ENCODE measurements at places on chromosomes 7 and 10. TPM values are rescaled to one million over a fixed set of nuclear protein-coding genes. Genes with fewer than 3 reads are reported as not detected.
A peak's percentile ranks its signal among the peaks of the same experiment; 100 is the strongest.

DNA sequence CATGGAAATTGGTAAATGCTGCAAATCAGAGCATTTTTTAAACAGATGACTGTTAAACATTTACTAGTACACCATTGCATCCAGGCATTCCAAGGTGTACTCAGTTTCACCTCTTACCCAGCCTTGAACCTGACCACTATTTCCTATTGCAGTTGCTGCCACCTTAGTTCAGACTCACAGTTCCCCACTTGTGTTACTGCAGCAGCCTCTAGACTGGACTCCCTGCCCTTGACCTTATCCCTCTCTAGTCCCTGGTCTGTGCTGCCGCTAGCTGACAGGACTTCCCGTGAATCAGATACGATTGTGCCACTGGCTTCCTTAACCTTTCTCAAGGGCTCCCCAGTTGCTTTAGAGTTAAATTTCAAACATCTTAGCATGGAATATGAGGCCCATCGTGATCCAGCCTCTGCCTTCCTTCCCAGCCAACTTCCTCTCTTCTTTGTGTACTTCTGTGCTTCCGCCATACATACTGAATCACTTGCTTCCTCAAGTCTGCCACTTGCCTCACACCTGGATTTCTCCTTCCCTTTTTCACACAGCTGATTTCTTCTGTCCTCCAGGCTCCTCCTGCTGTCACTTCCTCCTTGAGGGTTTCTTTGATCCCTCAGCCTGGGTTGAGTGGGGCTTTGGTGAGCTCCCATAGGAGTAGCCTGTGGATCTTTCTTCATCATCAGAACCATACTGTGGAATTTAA, 118.7 kb upstream of the GJD4 start:
- H3K4me1 ChIP-seq = no peaks in the 10 kb centered on the region
- no peak overlapping the region for H3K4me3 ChIP-seq
- H3K36me3 ChIP-seq = peaks cover 5% of the 10 kb centered on the region
- no peak for DNase-seq
- H3K27ac ChIP-seq = no peak overlapping the region
- no peaks in the 10 kb centered on the region for H3K27me3 ChIP-seq

- peaks cover 8% of the 10 kb centered on the region for H3K4me1 ChIP-seq
- no peaks in the 10 kb centered on the region for H3K27me3 ChIP-seq
- H3K4me3 ChIP-seq = no peak overlapping the region
- no peak for DNase-seq
Measured at GRCh38 chr10:20991526-20991925, 94.4 kb upstream of the NEBL start.

The HOGA1 gene
- polyA plus RNA-seq = 2.6 TPM

The CREB5 gene
- 15.3 TPM for polyA plus RNA-seq

The AUTS2 gene
- polyA plus RNA-seq = 214 TPM

GRCh38 chr10:60565492-60565891, 175.8 kb upstream of the ANK3 start:
- no peaks in the 10 kb centered on the region for H3K27me3 ChIP-seq
- no peak overlapping the region for H3K27ac ChIP-seq

GRCh38 chr10:33247221-33247922, 87.1 kb downstream of the NRP1 start:
- DNase-seq = no peak
- no peaks in the 10 kb centered on the region for H3K27me3 ChIP-seq
- no peaks in the 10 kb centered on the region for H3K4me1 ChIP-seq
- no peak overlapping the region for H3K4me3 ChIP-seq

DNA sequence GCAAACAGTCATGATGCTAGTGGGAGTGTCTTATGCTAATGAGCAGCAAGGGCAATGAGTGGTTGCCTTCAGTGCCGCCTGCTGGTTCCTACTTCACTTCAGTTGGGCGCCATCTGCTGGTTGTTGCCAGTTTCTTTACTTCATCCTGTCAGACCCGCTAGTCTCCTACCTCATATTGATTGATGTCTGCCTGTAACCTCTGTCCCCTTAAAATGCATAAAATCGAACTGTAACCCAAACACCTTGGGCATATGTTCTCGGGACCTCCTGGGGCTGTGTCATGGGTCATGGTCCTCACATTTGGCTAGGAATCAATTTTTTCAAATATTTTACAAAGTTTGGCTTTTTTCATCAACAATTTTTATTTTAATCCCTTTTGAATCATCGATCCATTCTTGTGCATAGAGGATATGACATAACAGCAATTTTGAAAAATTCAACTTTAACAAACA, 62.8 kb upstream of the C7orf33 start:
- no peak overlapping the region for H3K4me3 ChIP-seq
- H3K27me3 ChIP-seq = no peaks in the 10 kb centered on the region
- peak; percentile 46 for DNase-seq
- H3K36me3 ChIP-seq = no peaks in the 10 kb centered on the region

DNA sequence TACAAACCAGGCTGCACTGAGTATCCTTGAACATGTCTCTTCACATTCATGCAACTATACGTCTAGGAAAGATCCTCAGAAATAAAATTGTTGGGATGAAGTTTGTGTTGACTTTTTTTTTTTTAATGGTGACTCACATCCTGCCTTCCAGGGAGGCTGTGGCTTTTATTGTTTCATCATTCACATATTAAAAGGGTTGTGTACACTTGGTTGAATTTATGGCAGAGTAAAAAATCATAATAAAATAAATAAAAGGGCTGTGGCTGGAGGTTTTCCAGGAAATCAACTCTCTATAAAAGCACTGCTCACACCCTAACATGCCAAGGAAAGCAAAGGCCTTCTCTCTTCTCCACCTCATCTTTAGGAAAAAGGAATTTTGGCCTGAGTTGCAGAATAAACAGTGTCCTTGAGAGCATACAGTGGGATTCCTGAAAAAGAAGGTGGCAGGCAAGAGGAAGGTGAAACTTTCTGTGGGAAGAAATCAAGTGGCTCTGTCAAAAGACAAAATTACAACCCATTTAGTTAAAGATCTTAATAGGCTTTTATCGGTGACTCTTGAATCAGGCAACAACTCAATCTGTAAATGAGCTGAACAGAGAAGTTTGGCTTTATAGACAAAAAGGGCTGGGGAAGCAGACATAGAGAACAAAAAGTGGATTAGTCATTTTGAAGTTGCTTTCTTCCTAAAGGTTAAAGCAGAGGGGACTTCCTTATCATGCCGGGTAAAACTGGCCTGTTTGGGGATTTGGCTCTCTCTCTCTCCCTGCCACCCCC, 41.6 kb upstream of the FHIP2A start:
- peak; percentile 63 for DNase-seq
- H3K4me3 ChIP-seq = no peak overlapping the region
- H3K27ac ChIP-seq = peak overlapping the region; percentile 57
- peaks cover under 1% of the 10 kb centered on the region for H3K27me3 ChIP-seq
- H3K36me3 ChIP-seq = no peaks in the 10 kb centered on the region

- H3K27ac ChIP-seq = no peak overlapping the region
- no peaks in the 10 kb centered on the region for H3K27me3 ChIP-seq
- H3K4me1 ChIP-seq = no peaks in the 10 kb centered on the region
- peak; percentile 94 for DNase-seq
- no peaks in the 10 kb centered on the region for H3K36me3 ChIP-seq
- H3K4me3 ChIP-seq = no peak overlapping the region
Measured at GRCh38 chr7:38796626-38797501, 112.1 kb downstream of the VPS41 start.

DNA sequence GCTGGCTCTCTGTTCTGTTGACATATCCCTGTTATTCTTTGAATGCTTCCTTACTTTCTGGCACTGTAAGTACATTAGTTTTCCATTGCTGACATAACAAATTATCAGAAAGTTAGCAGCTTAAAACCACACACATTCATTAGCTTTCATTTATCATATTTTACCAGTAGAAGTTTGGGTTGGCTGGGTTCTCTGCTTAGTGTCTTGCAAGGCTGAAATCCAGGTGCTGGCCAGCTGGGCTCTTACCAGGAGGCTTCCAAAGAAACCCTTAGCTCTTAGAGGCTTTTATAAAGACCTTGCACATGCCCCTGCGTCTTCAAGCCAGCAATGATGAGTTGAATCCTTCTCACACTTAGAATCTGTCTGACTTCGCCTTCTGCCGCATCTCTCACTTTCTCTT, 160.6 kb downstream of the MLLT10 start:
- H3K36me3 ChIP-seq = peaks cover 4% of the 10 kb centered on the region
- H3K4me1 ChIP-seq = no peaks in the 10 kb centered on the region
- H3K4me3 ChIP-seq = no peak overlapping the region
- no peaks in the 10 kb centered on the region for H3K27me3 ChIP-seq

GRCh38 chr7:103751311-103751880, 238.1 kb downstream of the RELN start:
- no peak overlapping the region for H3K27ac ChIP-seq
- H3K4me3 ChIP-seq = no peak overlapping the region

DNA sequence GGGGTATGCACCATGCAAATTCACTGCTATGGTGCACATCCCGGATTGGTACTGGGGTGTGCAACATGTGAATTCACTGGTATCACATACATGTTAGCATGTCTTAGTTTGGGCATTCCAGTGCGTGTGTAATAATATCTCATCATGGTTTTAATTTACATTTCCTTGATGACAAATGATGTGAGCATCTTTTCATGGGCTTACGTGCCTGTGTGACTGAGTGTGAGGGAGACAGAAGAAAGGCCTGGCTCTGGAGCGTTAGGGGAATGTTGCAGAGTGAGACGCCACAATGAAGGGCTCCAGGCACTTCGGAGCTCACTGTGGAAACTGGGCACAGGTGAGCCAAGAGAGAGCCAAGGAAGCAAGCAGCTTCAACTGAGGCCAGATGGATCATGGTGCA, 162.6 kb downstream of the UBE2H start:
- H3K27ac ChIP-seq = no peak overlapping the region
- H3K4me1 ChIP-seq = peaks cover 13% of the 10 kb centered on the region
- no peak overlapping the region for H3K4me3 ChIP-seq

The LIPJ gene
- 0.73 TPM for polyA plus RNA-seq

DNA sequence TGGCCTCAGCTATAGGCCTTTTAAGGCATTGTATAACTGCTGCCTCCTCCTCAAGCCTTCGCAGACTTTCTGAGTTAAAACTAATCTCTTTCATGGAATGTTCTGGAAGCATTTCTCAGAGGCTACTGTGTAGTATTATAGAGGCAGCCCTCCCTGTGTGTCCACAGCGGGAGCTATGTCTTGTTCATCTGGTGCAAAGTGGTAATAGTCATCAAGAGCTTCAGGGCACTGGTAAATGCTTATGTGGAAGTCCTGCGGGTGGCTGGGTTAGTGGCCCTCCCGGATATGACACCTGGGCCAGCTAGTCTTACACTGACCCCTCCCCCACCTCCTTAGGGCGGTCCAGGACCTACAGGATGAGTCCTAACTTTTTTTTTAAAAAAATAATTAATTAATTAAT, 2.2 kb upstream of the ABHD11 start:
- no peak overlapping the region for H3K4me3 ChIP-seq
- H3K27ac ChIP-seq = no peak overlapping the region
- no peaks in the 10 kb centered on the region for H3K27me3 ChIP-seq
- peaks cover 38% of the 10 kb centered on the region for H3K4me1 ChIP-seq
- no peak for DNase-seq

DNA sequence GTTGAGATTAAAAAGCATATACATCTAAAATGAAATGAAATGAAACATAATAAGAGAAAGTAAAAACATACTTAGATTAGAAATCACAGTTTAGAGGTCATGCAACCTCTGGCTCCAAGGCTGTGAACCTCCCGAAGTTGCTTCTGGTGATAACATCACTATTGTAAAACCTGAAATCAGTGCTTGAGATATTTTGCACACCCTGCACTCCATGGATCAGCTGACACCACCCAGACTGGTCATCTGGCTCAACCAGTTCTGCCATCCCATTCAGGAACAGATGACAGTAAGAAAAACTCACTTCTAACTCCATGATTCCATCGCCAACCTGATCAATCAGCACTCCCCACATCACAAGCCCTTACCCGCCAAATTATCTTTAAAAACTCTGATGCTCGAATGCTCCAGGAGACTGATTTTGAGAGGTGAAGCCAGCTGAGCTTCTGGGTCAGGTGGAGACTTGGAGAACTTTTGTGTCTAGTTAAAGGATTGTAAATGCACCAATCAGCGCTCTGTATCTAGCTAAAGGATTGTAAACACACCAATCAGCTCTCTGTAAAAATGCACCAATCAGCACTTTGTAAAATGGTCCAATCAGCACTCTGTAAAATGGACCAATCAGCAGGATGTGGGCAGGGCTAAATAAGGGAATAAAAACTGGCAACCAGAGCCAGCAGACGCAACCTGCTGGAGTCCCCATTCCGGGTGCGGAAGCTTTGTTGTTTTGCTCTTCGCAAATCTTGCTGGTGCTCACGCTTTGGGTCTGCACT, 162.6 kb upstream of the MAGI2 start:
- H3K4me3 ChIP-seq = no peak overlapping the region
- H3K36me3 ChIP-seq = no peaks in the 10 kb centered on the region
- no peaks in the 10 kb centered on the region for H3K4me1 ChIP-seq
- no peak for DNase-seq
- H3K27me3 ChIP-seq = no peaks in the 10 kb centered on the region
- no peak overlapping the region for H3K27ac ChIP-seq

The UPK3B gene
- polyA plus RNA-seq = 1.0 TPM
